Memory B cell (primary cell): ENCODE measurements at places on chromosomes 1 and 21.

GRCh38 chr1:40783001-40783905, at the start of gene KCNQ4:
TSS of gene KCNQ4 (plus strand) at chr1:40783787. CDS start at chr1:40784094, 307 bp downstream.
- peak within 1 kb of the TSS; percentile 19 for H3K27ac ChIP-seq
- H3K27me3 ChIP-seq, result peaks cover 20% of the 10 kb centered on the region

DNA sequence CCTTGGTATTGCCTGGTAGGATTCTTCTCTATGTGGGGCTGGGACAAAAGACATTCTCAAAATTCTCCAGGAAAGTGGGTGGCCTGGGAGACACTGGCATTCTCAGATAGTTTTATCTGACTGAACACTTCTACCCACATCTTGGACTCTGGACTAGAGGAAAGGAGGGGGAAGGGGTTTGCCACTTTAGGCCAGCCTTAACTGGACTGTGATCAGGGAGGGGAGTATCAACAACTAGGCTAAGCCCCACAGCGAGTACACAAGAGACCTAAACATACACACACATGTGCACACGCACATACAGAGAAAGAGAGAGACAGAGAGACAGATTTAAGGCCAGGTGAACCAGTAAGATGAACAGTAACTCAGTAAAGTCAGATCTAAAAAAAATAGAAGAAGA, 1.2 kb upstream of the SEMA6C start:
- no peak for DNase-seq
- H3K27me3 ChIP-seq, result peaks cover 6% of the 10 kb centered on the region
- peaks cover 15% of the 10 kb centered on the region for H3K4me1 ChIP-seq
- no peak overlapping the region for H3K27ac ChIP-seq

DNA sequence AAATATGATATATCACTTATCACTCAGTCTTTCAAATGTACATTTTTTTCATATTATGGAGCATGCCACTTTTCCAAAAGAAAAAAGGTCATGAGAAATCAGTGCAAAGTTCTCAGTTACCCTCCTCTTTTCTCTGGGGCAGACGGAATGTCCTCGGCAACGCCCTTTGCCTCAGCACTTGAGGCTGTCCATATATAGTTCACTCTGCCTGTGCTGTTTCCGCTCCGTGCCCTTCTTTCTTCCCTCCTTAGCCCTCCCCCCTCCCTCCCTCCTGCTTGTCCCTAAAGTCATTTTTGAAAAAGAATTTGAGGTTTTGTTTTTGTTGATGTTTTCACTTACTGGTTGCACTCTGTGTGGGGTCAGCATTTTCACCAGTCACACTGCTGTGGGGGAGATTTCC, 5.4 kb downstream of the BARHL2 start:
- peaks cover 34% of the 10 kb centered on the region for H3K27me3 ChIP-seq
- H3K4me3 ChIP-seq, result no peak overlapping the region
- no peak for DNase-seq
- H3K4me1 ChIP-seq, result peaks cover 2% of the 10 kb centered on the region
- H3K36me3 ChIP-seq, result peaks cover 2% of the 10 kb centered on the region

DNA sequence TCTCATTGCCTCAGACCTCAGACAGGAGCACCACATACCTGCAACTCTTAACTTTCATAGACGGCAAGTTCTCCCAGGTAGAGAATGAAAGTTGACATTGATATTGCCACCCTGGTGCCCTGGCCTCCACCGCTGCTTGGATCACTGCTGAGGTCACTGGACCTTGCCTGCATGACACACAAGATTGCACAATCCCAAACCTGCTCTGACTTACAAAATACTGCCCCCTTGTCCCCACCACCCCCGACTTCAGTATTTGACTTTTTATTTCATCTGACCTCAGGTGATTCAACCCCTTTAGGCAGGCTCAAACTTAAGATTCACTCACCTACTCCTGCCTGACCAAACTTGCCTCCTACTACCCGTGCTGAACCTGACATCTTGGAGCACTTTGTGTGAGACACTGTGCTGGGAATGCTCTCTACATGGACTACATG, 43.1 kb upstream of the S1PR1 start:
- no peaks in the 10 kb centered on the region for H3K36me3 ChIP-seq
- no peak for DNase-seq
- H3K27me3 ChIP-seq, result no peaks in the 10 kb centered on the region

- H3K27ac ChIP-seq, result no peak overlapping the region
- no peak overlapping the region for H3K4me3 ChIP-seq
- H3K36me3 ChIP-seq, result peaks cover 4% of the 10 kb centered on the region
- peaks cover 2% of the 10 kb centered on the region for H3K27me3 ChIP-seq
- no peak for DNase-seq
Measured at GRCh38 chr1:193338194-193338593, 151.8 kb upstream of the B3GALT2 start.

GRCh38 chr1:21641967-21642739, 27.0 kb downstream of the RAP1GAP start:
- H3K27me3 ChIP-seq, result peaks cover 29% of the 10 kb centered on the region
- no peak for DNase-seq
- H3K4me1 ChIP-seq, result no peaks in the 10 kb centered on the region
- no peak overlapping the region for H3K27ac ChIP-seq
- peaks cover 2% of the 10 kb centered on the region for H3K36me3 ChIP-seq

- peak overlapping the region; percentile 19 for H3K27ac ChIP-seq
- peaks cover 47% of the 10 kb centered on the region for H3K36me3 ChIP-seq
- DNase-seq, result no peak
- H3K4me3 ChIP-seq, result no peak overlapping the region
- no peaks in the 10 kb centered on the region for H3K27me3 ChIP-seq
Measured at GRCh38 chr1:11129649-11130390, 30.2 kb upstream of the EXOSC10 start.

GRCh38 chr1:41533731-41534080, 49.2 kb upstream of the EDN2 start:
- no peak for DNase-seq
- H3K27me3 ChIP-seq, result no peaks in the 10 kb centered on the region
- H3K27ac ChIP-seq, result peak overlapping the region; percentile 39
- H3K36me3 ChIP-seq, result peaks cover 7% of the 10 kb centered on the region

DNA sequence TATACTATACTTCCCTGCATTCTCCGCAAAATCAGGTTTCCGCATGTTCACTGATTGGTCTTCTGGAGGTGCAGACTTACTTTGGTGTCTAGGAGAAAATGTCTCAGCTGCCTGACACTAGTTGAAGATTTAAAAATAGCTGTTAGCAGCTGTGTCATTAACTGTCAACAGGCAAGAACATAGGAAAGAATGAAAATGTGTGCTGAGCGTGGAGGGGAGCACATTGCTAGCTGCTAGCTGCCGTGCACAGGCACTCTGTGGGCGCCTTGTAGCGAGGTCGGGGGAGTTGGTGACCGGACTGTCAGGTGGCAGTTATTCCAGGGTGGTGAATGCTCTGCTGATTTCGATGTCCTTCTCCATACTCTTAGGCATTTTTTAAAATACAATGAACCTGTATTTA, 5.2 kb downstream of the FAAH start:
- peaks cover 6% of the 10 kb centered on the region for H3K36me3 ChIP-seq
- H3K27ac ChIP-seq, result no peak overlapping the region
- H3K4me3 ChIP-seq, result no peak overlapping the region
- H3K27me3 ChIP-seq, result peaks cover 17% of the 10 kb centered on the region
- peaks cover 9% of the 10 kb centered on the region for H3K4me1 ChIP-seq

- H3K4me3 ChIP-seq, result no peak overlapping the region
- no peaks in the 10 kb centered on the region for H3K4me1 ChIP-seq
- no peak overlapping the region for H3K27ac ChIP-seq
- H3K36me3 ChIP-seq, result no peaks in the 10 kb centered on the region
Measured at GRCh38 chr1:178393370-178393769, 103.4 kb downstream of the CLEC20A start.

DNA sequence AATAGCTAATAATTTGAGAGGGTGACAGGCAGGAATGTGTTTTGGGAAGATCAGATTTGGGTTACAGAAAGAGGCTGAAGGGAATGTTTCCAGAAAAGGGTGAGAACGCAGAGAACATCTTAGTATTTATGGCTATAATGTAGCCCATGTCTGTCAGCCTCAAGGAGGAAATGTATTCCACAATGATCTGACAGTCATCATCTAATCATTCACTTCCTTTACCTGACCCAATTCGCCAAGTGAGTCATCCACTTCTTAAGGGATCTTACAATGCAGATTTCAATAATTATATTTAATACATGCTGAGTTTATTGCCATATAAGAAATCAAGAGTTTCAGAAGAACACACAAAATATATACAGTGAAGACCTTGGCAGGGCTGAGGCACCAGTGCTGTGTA, 10.8 kb downstream of the TRIM45 start:
- H3K27me3 ChIP-seq, result no peaks in the 10 kb centered on the region
- H3K4me3 ChIP-seq, result no peak overlapping the region
- no peak for DNase-seq
- H3K27ac ChIP-seq, result no peak overlapping the region
- no peaks in the 10 kb centered on the region for H3K36me3 ChIP-seq
